ENCODE measurements at places on chromosomes 7 and 10.

GRCh38 chr10:91925022-91925320 lies 1.4 kb downstream of the BTAF1 start:
- DNase-seq, result no peak

DNA sequence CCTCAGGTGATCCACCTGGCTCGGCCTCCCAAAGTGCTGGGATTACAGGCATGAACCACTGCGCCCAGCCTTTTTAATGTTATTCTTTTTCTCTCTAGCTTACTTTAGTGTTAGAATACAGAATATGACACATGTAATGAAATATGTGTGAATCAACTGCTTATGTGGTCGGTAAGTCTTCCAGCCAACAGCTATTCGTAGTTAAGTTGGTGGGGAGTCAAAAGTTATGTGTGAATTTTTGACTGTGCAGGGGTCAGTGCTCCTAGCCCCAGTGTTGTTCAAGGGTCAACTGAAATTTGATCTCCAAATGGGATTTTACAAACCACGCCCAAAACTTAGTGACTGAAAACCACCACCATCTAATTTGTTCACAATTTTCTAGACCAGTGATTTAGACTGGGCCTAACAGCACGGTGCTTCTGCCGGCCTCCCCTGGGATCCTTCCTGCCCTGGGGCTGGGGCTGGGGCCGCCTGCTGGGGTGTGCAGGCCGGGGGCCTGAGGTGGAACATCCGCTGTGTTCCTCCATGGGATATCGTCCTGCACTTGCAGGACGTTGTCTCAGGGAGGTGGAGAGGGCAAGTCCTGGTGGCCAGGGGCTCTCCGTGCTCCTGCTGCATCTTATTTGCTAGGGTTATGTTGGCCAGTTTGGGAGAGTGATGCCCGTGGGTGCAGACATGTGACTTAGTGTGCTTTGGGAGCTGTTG lies 24.5 kb upstream of the GRB10 start:
- DNase-seq, result no peak

DNA sequence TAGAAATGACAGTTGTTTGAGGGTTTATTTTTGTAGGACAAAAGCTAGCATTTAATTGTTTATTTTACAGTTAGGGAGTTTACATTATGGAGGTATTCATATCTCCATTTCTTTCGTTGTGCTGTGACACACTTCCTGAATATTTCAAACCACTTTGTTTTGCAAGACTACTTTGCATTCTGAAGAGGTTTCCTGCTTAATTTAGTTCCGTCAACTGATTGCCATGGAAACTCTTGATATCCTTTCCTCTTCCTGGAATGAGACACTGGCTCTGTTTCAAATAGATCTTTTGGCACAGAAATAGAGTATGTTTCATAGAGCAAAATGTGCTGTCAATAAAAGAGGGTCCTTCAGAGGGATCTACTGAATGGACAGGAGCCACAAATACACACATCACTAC lies 159.5 kb upstream of the AGR3 start:
- DNase-seq, result no peak

DNA sequence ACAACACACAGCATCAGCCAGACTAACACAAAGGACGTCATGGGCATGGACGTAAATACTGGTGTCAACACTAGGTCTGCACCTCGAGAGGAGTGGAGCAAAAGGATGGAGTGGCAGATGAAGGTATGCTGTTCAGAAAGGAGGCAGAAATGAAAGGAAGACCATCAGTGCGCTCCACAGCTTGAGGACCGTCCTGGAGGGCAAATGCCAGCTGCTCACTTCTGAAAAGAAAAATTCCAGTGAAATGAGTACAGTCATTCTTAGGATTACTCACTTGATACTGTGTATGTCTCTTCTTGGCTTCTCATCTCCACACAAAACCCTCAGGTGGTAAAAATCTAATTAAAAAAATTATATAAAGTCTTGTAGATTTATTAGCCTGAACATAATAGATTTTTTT lies 44.8 kb downstream of the EGFR start:
- DNase-seq, result no peak

DNA sequence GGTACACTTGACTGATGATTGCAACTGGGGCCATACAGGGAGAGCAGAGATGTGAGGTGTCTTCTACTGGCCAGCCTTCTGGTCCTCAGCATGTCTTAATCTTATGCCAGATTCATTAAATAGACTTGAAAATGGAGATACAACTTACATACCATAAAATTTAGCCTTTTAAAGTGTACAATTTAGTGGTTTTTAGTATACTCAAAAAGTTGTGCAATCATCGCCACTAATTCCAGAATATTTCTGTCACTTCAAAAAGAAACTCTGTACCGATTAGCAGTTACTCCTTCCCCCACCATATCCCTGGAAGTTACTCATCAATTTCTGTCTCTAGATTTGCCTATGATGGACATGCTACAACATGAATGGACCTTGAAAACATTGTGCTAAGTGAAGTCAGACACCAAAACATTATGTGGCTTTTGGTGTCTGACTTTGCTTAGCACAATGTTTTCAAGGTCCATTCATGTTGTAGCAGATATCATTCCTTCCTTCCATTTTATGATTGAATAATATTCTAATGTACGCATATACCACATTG lies 53.0 kb downstream of the SH2D4B start:
- no peak for DNase-seq

GRCh38 chr7:140275069-140275965 lies 98.5 kb upstream of the KDM7A start:
- no peak for DNase-seq

- no peak for DNase-seq
Observed at GRCh38 chr7:132650498-132650897, 74.2 kb upstream of the PLXNA4 start.

DNA sequence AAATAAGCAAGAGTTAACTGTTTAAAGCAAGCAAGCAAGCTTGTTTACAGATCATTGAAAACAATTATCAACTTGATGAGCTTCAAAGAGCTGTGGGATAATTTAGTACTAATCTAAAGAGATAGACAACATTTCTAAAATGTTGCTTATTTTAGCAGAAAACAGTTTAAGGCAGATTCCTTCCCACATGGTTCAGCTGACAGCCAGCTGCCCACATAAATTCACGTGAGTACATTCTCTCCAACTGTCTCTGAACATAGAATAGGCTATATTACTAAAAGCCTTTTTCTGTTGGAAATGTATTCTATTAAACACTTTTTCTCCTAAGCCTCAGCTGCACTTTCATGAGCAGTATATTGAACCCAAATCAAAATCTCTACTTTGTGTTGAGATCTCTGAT lies 174.1 kb downstream of the LRRN3 start:
- DNase-seq, result no peak

DNA sequence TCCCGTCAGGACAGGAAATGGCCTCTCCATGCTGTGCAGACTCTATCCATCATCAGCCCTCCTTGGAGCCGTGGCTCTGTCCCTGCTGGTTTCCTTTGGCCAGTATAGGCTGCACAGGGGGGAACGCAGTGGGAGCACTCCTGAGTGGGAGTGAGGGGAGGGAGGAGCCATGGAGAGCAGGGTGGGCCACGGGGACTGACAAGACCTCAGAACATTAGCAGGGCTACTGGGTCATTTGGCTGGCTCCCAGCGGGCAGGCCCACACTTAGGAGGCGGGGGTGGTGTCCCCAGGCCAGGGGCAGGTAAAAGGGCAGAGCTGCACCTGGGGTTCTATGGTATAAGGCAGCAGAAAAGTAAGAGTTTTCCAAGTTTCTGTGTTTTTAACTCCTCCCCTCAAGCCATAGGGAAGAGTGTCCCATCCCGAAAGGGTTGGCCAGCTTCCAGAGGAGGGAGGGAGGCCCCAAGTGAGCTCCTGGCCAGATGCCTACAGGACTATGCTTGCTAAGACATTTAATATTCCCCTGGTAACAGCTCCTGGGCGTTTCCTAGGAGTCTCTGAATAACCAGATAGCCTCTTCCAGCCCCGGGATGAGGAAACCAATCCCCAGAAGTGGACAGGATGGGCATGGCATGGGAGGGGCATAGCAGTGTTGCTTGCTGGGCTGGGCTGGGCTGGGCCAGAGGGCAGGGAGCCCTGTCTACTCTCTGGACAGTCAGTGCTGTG lies 5.5 kb upstream of the OPN4 start:
- DNase-seq, result no peak

DNA sequence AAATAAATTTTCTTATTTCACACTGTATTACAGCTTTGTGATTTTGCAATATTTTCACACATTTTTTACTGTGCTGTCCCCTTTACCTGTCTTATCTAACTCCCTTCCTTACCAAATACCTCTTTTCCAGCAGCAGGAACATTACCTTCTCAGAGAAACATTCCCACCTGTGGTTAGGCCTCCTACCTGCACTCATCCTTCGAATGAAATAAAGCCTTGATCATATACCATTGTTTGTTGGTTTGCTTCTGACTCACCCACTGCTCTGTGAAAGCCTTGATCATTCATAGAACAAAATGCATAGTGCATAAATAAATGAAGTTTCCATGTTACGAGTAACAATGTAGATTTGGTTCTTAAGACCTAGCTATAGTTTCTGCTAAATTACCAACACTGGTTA lies 256.3 kb downstream of the ARL4A start:
- no peak for DNase-seq

Measured in GM13976 (cell line).